Activated CD4-positive, alpha-beta T cell treated with anti-CD3 and anti-CD28 coated beads for 36 hours (primary cell): ENCODE measurements at places on chromosomes 2 and 18. TPM values are rescaled to one million over a fixed set of nuclear protein-coding genes. Genes with fewer than 3 reads are reported as not detected.

The PSMA8 gene
- total RNA-seq: 2.0 TPM

The DUSP19 gene
- total RNA-seq: 4.2 TPM

The CD226 gene
- 56.9 TPM for total RNA-seq

The SLC9A4 gene
- total RNA-seq: 0.11 TPM

The RAB6D gene
- not detected for total RNA-seq

The MPPE1 gene
- 22.4 TPM for total RNA-seq

The ASPRV1 gene
- 0.73 TPM for total RNA-seq

The SLC23A3 gene
- 1.2 TPM for total RNA-seq

The DYNAP gene
- not detected for total RNA-seq

The AGXT gene
- not detected for total RNA-seq

The SERPINB13 gene
- not detected for total RNA-seq

The XIRP2 gene
- total RNA-seq: not detected

The PROKR1 gene
- total RNA-seq: not detected

The IL1R1 gene
- total RNA-seq: 21.8 TPM

- no peak for DNase-seq
These were observed 75.5 kb upstream of the ODC1 start for GRCh38 chr2:10523406-10524189.

DNA sequence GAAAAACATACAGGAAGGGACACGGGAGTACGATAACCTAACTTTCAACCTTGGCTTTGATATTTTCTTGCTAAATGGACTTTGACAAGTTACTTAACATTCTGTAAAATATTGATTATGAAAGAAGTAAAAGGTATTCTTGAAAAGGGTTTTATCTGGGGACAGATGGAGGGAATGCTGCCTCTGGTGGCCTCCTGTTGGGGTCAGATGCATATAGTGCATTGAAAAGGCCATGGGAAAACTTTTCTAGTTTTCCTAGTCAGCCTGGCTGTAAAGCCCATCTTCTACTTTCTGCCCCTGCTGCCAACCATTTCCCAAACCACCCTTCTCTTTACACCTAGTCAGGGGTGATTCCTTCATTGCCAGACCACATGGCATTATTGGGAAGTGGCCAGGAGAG lies 22.2 kb upstream of the MSTN start:
- DNase-seq: no peak

- DNase-seq: no peak
These were observed 6.4 kb downstream of the STK17B start for GRCh38 chr2:196165016-196165415.

DNA sequence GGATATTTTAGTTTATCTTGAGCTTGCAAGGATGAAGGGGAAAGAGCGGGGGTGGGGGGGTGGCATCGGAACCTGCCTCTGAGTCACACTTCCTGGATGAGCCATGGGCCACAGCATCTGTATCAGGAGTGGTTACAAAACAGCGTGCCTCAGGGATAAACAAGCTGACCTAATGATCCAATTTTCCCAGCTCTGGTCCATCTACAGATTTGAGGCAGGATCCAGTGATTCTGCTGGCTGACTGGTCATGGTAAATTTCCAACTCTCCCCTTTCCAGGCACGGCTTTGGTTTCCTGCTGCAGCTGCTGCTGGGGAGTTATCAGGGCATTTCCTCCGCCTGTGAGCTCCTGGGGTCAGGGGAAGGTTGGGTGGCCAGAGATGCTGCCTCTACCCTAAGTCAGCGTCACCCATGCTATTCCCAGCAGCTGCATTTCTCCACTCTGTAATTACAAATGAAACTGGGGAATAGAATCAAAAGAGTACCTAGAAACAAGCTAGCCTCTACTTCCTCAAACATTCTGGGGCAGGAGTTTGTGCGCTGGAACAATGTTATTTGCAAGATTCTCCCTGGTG lies 4.7 kb upstream of the HPCAL1 start:
- peak; percentile 79 for DNase-seq

GRCh38 chr2:29050591-29050990 lies 23.7 kb downstream of the PCARE start:
- DNase-seq: no peak

GRCh38 chr2:223042704-223043118 lies 9.3 kb upstream of the KCNE4 start:
- no peak for DNase-seq

- DNase-seq: no peak
These were observed 47.7 kb upstream of the PLB1 start for GRCh38 chr2:28447943-28448792.

DNA sequence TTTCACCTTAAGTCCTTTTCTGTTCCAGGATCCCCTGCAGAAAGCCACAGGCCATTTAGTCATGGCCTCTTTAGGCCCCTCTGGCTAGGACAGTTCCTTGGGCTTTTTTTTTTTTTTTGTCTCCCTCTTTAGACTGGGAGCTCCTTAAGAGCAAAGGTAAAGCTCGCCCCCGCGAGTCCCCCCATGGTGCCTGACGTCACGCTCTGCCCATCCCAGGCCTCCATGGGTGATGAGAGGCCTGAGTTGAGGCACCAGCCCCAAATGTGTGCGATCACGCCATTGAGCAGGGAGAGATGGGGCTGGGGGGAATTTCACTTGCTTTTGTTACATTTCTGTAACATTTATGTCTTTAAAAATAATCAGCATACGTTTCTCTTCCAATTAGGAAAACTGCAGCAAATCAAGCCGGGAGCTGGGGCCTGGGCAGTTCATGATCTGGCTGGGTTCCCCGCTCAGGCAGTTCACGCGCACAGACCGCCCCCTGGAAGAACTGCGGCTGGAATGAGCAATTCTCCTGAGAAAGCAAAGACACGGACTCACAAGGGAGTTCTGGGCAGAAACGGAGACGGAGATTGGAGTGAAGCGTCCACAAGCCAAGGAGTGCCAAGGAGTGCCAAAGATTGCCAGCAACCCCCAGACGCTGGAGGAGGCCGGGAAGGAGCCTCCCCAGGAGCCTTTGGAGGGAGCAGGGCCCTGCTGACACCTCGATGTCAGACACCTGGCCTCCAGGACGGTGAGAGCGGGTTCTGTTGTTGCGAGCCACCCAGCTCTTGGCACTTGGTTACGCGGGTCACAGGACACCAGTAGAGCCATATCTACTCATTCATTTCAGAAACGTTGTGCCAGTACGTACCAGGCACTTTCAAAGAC lies 108.4 kb upstream of the ODC1 start:
- DNase-seq: no peak

DNA sequence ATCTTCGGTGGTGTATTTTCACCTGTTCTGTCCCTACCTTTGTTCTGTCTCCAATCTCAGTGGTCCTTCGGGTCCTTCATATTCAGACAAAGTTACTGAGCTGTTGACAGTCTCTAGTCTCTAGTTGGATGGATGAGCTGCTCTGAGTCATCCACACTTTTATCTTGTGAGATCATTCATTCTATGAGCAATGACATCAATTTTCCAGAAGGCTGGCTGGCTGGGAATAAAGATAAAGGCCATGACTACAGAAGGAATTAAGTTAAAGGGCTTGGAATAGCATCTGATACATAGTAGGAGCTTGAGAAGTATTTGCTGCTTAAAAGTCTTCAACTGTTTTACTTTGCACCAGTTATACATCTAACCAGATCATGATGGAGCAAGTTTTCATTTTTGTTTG lies 43.1 kb upstream of the SLC39A10 start:
- DNase-seq: no peak

GRCh38 chr2:197191940-197192322 lies 118.6 kb downstream of the ANKRD44 start:
- DNase-seq: peak; percentile 68

DNA sequence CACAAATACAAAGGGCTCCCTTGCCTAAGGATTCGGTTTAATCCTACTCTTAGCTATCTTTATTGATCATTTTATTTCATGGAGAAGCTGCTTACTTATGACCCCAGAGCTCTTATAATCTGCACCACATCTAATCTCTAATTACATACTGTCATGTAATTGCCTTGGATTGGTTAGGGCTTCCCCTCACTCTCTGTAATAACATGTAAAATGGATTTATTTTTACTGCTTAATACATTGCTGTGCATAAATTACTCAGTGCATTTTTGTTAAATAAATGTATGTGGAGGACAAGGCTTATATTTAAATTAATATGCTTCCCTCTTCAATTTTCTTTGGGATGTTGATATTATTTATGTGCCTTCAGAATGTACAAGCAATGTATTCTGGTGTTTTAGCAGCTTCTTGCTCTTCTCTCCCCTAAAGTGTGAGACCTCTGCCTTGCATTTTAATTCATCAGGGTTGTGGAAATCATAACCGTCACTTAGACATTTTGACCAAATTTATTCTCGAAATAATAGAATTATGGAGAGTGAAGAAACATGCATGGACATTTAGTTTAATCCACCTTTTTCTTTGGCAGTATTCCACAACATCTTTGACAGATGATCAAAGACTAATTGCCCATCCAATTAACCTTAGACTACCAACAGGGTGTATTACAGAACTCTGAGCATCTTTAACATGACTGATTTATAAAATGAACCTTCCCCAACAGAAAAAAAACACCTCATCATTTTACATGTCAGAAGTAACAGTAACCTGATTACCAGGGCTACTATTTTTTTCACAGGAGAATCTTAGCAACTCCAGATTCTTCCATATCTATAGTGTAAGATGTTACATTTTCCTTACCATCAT lies 692.6 kb downstream of the LRRTM4 start:
- DNase-seq: no peak

DNA sequence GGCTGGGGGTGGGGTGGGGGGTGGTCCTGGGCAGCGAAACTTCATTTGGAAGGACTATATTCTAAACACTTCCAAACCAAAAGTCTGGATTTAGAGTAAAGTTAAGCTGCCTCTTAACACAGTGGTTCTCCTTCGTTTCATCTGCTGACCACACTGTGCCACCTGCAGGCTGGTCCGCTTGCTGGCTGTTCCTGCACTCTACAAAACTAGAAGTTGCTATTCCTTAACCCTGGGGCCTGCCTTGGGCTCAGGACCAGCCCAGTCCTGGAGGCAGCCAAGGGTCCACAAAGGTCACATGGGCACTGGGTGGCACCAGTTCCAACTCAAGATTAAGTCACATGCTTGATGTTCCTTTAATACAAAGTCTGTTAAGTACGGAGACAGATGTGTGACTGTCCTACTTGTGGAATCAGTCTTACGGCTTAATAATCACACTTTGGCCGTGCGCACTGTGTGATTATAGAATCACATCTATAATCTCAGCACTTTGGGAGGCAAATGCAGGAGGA lies 195.4 kb downstream of the FAM210A start:
- peak; percentile 46 for DNase-seq

- DNase-seq: no peak
These were observed 14.7 kb upstream of the ARPC2 start for GRCh38 chr2:218202266-218202665.
